ENCODE measurements at places on chromosomes 7 and 10.

- DNase-seq, result peak; percentile 68
Measured at GRCh38 chr10:72277340-72277995, 3.7 kb downstream of the DDIT4 start.

GRCh38 chr10:31087011-31087410 is 55.3 kb upstream of the ZNF438 start:
- peak; percentile 42 for DNase-seq

- DNase-seq, result peak; percentile 29
Measured at GRCh38 chr10:104622598-104623209, 18.4 kb upstream of the SORCS3 start.

GRCh38 chr7:78528964-78529363 is 730.4 kb downstream of the PHTF2 start:
- DNase-seq, result no peak

DNA sequence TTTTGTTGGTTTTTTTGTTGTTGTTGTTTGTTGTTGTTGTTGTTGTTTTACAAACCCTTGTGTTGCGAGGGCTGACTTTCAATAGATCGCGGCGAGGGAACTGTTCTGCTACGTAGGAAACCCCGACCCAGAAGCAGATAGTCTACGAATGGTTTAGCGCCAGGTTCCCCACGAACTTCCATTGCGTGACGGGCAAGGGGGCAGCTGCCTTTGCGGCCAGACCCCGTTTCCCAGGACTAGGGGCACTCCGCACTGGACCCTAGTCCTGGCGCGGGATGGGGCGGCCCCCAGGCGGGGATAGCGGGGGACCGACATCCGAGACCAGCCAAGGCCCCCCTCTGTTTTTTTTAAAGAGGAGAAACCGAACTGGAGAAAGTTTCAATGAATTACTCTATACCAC is 119.6 kb downstream of the LRRTM3 start:
- DNase-seq, result no peak

DNA sequence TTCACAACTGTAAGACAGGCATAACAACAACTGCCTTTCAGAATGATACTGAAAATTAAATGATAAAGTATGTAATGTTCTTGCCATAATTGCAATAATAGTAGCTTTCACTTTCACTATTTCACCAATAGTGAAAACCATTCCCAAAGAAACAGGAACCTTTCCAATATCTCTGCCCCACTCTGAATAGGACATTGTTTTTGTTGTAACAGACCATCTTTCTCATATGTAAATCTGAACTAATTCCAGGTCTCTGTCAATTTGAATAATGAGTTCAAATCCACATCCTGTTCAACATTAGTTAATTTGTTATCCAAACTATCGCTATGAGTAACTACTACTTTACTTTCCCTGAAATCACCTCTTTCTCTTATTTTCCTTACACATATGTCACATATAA is 148.0 kb downstream of the LRRN3 start:
- DNase-seq, result peak; percentile 64

DNA sequence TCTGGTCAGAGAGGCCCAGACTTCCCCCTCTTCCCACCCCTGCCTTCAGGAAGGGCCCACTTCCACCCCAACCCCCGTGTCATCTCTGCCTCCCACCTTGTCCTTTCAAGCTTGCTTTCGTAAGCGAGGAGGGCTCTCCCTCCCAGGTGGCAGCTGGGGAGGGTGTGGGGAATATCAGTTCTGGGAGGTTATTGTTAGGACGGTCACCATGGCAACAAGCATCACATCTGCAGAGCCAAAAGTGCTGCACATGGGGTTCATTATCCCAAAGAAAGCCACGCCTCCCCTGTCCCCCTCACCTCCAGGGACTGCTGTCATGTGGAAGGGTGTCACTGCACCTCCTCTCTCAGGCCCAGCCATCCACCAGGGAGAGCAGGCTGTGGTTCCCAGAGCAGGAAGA is 2.6 kb upstream of the CAMK2B start:
- no peak for DNase-seq

Measured in OCI-M1 (cell line).